T-helper 22 cell (primary cell): ENCODE measurements at places on chromosomes 5 and 9.

- no peak for DNase-seq
These were observed 10.5 kb downstream of the DOCK2 start for GRCh38 chr5:169647566-169647965.

GRCh38 chr9:69871118-69871834 lies 50.7 kb downstream of the CFAP95 start:
- DNase-seq: no peak

DNA sequence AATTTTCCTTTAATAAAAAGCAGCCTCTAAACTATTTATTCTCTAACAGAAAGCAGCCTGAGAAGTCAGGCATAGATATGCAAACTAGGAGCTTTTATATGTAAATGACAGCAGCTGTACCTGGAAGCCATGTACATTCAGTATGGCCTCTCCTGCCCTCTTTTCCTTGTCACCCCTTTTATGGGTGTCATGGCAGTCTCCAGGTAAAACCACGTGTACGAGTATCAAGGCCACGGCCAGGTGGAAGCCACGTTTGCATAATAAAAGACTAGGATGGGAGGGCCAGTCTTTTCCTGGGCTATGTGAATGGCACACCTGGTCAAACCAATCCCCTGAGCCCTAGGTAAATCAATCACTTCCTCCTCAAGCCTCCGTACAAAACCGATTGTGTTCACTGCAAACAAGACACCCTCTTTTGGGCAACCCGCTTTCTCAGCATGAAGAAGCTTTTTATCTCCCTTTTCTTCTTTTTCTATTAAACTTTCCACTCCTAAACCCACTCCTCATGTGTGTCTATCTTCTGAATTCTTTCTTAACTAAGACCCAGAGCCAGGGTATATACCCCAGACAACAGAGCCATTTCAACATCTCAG lies 419.5 kb upstream of the CTNND2 start:
- no peak for DNase-seq

DNA sequence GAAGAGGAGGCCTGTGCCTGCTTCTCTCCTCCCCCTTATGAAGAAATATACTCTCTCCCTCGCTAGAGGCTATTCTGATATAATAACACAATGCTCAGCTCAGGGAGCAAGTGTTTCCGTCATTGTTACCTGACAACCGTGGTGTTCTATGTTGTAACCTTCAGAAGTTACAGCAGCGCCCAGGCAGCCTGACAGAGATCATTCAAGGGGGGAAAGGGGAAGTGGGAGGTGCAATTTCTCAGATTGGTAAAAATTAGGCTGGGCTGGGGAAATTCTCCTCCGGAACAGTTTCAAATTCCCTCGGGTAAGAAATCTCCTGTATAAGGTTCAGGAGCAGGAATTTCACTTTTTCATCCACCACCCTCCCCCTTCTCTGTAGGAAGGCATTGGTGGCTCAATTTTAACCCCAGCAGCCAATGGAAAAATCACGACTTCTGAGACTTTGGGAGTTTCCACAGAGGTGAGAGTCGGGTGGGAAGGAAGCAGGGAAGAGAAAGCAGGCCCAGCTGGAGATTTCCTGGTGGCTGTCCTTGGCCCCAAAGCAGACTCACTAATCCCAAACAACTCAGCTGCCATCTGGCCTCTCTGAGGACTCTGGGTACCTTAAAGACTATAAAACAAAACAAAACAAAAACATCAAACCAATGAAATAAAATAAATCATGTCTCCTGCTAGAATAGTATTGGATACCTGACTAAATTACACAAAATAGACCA lies 1.3 kb downstream of the TMEM174 start:
- no peak for DNase-seq

DNA sequence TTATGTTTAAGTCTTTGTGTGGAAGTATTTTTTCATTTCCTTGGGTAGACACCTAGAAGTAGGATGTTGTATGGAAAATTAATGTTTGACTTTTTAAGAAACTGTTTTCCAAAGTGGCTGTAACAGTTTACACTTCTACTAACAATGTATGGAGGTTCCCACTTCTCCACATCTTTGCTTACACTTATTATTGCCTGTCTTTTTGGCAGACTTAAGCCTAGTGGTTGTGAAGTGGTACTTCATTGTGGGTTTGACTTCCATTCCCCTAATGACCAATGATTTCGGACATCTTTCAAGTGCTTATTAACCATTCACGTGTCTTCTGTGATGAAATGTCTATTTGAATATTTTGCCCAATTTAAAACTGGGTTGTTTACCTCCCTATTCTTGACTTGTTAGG lies 91.5 kb upstream of the CDKN2B start:
- no peak for DNase-seq

- no peak for DNase-seq
These were observed 12.8 kb downstream of the LAMC3 start for GRCh38 chr9:131021785-131022184.

GRCh38 chr9:19976226-19976625 lies 187.4 kb upstream of the SLC24A2 start:
- DNase-seq: no peak

GRCh38 chr9:21709464-21710058 lies 92.9 kb upstream of the MTAP start:
- DNase-seq: no peak

- DNase-seq: no peak
These were observed 15.5 kb downstream of the MEGF9 start for GRCh38 chr9:120698766-120699165.

GRCh38 chr9:82554381-82554780 lies 508.6 kb downstream of the RASEF start:
- no peak for DNase-seq

DNA sequence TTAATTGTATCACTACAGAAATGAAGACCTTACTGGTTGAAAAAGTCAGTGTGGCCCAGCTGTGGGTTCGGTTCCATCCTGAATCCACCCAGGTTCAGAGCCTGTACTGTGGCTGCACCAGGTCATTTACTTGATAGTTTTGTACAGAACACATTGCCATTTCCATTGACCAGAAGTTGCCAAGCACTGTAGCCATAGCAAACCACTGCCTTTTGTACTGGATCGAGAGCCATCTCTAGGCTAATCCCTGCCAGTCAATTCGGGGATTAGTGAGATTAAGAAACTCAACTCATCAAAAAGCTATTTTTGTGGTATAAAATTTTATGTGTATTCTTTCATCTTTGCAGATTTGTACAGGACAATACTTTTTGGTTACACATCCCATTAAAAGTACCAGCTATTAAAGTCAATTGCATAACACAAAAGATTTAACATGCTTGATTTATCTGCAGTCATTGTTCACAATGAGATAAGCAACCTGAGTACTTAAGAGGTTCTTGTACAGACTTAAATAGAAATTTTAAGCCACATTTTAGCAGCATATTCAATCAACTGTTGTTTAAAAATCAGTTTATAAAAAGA lies 108.5 kb upstream of the OTULINL start:
- no peak for DNase-seq

DNA sequence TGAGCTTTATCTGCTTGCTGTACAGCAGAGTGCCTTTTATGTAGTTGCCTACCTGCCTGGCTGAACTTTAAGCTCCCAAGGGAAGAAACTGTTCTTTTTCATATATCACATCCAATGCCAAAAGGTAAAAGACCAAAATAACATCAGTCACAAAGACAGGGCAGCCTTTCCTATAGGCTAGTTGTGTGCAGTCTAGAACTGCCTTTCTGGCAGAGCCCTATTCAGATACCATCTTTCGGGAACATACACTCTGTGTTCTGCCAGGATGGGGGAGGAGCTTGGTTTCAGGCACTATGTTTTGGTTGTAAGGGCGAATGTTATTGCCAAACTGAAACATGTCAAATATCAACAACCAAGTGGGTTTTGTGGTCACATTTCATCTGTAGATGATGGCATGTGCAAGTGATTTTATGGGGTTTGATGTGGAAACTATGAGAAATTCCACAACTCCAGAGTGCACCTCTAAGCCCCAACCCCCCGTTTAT lies 314.5 kb downstream of the ADGRV1 start:
- DNase-seq: no peak

- no peak for DNase-seq
These were observed 20.9 kb upstream of the ADAM19 start for GRCh38 chr5:157596487-157596886.

DNA sequence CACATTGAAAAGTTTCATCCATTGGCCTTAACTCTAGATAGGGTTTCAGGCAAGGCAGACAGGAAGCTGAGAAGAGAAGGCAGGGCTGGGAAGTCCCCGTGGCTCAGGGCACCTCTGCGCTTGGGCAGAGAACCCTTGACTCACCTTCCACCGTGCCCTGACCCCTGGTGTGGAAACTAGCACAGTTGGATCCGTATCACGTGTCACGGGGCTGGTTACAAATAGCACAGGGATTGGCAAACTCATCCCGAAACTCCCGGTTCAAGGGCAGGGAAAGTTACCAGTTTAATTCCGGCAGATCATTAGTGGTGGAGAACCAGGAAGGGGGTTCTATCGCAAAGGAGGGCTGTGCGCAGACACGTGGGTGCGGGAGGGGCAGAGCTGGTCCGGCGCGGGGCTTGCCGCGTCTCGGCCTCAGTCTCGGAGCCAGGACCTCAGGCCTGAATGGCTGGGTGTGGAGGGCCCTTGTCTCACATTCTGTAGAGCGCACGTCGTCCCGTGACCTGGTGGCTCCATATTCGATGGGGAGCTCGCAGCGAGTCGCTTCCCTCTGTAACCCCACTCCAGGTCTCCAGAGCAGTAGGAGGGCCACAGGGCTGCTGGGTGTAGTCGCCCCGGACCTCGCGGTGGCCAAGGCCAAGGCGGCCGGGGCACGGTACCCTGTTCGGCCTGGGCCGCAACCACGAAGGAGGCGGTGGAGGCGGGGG lies 771 bp upstream of the TMEM171 start:
- DNase-seq: no peak

DNA sequence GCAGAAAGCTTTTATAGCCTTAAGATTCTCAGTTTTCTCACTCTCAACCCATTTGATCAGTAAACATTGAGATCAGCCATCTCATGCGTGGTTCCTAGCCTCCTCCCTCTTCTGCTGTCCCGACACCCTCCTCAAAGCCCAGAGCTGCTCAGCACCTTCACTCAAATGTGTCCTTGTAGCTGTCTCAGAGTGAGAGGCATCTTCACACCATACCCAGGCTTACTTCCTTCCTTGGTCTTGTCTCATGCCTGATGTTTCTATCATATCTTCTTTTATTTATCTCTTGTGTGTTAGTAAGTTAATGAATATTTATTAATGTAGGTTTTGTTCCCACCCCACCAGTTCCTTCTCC lies 72.4 kb upstream of the SNX2 start:
- no peak for DNase-seq

- no peak for DNase-seq
These were observed 93.9 kb downstream of the YTHDC2 start for GRCh38 chr5:113607361-113607760.

GRCh38 chr5:145473042-145473642 lies 362.0 kb downstream of the PRELID2 start:
- DNase-seq: no peak

DNA sequence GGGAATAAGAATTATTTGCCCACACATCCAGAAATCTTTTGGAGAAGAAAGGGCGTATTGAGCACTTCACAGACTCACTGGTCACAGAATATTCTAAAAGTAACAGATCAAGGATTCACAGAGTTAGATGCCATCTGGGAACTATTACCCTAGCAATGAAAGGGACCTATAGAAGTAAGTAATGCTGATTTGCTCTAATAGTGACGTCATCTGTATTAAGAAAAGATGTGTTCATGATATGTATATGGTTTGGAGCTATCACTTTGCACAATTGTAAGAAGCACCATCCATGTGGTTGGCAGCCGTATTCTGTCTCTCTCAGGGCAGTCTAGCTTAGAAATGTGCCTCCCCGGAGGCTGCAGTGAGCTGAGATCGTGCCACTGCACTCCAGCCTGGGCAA lies 52.8 kb upstream of the SV2C start:
- DNase-seq: no peak

DNA sequence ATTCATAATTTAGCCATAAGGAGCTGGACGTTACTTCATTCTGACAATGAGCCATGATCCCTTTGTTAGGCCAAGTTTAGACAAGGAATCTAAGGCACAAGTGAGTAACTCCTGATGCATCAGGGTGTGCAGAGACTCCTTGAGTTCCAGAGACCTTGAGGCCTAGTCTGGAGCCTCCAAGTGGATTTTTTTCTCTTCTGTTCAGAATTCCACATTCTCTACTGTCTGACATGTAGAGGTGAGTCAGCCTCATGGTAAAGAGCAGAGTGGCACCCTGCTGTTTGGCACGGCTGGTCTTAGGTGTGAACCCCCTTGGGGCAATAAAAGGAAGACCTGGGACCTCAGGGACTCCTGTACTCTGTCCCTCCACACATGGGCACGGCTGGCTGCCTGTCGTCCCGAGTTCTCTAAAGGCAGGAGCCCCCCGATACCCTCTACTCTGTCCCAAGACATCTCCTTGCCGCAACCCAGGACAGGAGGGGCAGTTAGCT lies 22.0 kb upstream of the TGFBI start:
- DNase-seq: no peak

DNA sequence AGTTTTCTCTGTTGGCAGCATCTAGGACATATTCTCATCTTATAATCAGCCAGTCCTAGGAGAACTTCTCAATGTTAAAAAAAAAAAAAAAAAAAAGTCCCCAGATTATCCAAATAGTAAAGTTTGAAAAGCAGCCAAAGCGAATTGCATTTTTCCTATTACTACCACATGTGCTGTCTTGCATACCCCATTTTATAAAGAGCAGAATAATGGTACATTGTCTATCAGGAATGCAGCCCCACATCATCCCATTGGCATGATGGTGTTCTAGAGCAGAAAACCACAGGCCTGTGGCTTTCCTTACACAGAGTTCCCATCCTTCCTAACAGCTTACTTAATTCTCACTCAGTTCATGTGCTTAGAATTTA lies 381.6 kb downstream of the TMEM38B start:
- no peak for DNase-seq

DNA sequence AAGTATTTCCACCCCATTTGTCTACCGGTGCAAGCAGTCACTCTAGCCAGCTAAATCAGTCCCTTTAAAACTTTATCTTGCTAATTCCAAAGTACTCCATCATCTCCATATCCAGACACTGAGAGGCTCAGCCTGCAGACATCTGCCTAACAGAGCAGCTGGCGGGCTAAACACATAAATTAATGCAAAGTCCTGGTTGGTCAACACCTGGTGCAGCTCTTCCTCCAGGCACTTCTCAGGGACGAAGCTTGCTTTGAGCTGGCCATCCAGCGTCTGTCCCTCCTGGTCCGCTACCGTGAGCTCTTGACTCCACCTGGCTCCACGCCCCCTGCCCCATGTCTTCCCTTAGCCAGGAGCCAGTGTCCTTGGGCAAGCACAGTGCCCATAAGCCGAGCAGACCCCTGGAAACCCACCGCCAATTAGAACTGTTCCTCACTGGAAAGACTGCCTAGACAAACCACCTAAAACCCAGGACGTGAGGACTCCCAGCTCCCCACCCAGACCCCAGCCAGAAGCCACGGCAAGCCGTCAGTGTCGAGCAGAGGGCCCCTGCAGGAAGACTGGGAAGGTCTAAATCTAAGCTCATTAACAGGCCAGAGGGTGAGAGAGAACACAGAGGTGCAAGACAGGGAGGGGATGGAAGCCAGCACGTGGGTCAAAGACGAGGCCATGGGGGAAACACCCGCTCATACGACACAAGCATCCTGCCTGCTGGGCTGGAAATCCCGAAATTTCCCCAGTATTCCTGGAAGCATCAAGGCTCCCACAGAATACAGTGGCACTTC lies 120.0 kb downstream of the COL23A1 start:
- no peak for DNase-seq
